ENCODE measurements at places on chromosomes 6 and 20.

DNA sequence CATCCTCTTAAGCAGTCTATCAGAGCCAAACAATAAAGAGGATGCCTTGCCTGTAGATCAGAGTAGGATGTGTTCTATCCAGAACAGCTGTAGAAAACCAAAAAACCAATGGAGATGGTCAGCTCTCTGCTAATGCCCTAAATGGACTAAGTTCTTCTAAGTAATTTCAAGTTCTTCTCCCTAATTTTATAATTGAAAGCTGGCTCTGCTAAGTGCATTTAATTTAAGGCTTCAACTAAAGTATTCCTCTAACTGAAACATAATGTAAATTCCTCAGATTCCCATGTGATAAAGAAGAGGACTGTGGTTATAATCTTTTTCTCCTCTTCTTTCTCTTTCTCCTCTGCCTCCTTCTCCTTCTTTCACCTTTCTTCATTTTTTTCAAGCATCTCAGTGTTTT, 709.5 kb downstream of the KIF16B start:
- DNase-seq = no peak

GRCh38 chr6:105226598-105227294, 46.9 kb upstream of the POPDC3 start:
- DNase-seq = no peak

DNA sequence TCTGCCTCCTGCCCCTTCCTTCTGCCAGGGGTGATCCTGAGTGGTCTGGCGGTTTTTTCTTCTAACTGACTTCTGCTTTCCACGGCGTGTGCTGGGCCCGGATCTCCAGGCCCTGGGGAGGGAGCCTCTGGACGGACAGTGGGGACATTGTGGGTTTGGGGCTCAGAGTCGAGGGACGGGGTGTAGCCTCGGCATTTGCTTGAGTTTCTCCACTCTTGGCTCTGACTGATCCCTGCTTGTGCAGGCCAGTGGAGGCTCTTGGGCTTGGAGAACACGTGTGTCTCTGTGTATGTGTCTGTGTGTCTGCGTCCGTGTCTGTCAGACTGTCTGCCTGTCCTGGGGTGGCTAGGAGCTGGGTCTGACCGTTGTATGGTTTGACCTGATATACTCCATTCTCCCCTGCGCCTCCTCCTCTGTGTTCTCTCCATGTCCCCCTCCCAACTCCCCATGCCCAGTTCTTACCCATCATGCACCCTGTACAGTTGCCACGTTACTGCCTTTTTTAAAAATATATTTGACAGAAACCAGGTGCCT, 10.2 kb downstream of the SLC29A1 start:
- no peak for DNase-seq

DNA sequence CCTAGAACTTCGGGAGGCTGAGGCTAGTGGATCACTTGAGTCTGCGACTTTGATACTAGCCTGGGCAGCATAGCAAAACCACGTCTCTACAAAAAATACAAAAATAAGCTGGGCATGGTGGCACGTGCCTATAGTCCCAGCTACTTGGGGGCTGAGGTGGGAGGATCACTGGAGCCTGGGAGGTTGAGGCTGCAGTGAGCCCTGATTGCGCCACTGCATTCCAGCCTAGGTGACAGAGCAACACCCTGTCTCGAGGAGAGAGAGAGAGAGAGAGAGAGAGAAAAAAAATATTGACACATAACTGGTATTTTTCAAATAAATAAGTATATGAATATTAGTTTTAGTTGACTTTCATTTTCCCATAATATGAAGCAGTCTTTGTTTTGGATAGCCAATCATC, 222.2 kb downstream of the BTBD9 start:
- DNase-seq = no peak

GRCh38 chr20:56417911-56418310, 5.9 kb downstream of the CASS4 start:
- no peak for DNase-seq

GRCh38 chr6:38262026-38262425, 377.7 kb downstream of the BTBD9 start:
- DNase-seq = no peak

DNA sequence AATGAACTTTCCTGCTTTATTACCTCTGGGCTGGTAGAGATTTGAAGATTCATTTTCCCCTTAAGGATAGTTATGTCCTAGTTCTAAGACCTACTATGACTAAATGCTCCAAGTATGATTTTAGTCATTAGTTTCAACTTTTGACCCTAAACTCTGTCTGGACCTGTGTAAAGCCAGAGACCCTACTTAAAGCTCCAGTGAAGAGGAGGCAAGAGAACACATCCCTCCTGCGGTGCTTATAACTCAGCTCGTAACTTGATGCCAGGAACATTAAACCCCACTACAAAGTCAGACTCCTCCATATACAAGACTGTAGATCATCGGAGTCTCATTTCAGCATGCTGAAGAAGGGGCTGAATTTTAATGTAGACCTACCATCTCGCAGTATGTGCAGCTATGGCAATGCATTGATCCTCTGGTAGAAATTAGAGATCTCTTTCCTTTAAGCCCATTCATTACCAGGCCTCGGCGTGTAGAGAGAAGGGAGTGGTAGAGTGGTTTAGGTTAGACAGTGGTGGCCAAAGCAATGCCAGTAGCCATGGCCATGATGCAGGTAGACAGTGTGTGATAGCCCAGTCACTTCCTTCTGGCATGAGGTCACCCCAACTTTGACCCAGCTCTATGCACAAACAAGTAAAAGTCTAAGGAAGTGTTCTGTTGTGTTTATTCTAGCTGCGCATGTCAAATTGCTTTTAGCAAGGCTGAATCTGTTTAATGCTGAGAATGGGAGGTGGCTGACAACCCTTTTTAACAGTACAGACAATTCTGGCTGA, 34.8 kb upstream of the MYB start:
- DNase-seq = no peak

DNA sequence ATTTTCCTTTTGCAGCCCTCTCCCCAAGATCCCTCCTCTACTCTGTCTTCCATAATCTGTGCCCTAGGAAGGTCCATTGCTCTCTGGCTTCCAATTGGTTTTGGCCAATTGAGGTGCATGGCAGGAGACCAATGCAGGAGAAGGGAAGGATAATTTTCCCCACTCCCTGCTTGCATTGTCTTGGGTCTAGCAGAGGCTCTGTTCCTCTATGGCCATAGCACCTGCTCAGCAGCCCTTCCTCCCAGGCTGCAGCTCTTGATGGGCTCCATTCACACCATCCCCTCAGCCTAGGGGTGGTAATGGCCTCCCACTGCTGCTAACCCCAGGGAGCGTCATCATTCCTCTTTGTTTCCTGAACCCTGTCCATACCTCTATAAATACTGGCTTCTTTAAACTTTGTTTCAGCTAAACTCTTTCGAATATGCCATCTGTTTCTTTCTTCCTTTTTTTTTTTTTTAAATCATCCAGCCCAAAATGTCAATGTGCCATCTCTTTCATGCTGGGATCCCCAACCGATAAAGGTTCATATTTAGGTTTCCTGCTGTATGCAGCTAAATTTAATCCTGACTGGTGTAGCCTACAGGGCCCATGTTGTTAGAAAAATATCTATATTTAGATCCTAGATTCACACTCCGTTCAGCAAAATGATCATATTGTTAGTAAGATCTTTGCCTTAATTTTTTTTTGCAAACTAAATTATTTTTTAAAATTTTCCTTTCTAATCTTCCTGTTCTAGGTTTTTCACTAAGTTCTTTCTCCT, 63.8 kb downstream of the HECA start:
- no peak for DNase-seq

- no peak for DNase-seq
These were observed 61.7 kb upstream of the SGK1 start for GRCh38 chr6:134379599-134379998.

DNA sequence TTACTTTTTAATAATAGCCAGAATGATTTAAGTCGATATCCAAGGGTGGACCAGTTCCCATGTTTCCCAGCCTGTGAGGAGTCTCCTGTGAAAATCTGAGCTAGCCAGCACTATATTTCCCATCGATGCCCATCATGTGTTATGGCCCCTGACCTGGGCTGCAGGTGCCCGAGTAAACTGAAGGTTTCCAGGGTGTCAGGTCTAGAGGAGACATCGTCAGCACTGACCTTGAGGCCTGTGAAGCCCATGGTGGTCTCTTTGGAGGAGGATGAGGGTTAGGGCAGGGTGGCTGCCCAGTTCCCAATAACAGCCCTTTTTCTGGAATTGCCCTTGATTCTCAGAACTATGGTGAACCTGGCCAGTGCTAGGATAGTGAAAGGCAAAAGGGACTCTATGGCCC, 63.0 kb upstream of the TOP1 start:
- DNase-seq = no peak

DNA sequence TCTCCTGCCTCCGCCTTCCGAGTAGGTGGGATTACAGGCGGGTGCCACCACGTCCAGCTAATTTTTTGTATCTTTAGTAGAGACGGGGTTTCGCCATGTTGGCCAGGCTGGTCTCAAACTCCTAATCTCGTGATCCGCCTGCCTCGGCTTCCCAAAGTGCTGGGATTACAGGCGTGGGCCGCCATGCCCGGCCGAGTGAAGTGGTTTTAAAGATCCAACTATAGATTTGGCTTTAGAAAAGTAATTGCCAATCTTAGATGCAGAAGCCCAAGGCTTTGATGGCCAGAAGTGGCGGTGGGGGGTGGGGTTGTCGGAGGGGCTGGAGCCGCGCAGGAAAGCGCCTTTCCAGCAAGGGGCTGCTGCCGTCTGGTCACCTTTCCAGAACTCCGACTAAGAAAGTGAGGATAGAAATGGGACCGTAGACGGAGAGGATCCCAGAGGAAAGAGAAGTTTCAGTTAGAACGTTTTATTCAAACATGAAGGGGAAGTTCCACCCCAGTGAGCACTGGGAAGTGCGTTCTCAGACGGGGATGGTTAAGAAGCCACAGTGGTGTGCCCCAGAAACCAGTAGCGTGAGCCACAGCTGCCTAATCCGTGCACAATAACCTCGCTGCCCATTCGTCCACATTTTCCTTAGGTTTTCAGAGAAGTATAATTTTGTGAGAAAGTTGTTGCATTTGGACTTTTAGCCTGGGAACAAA, 69.7 kb downstream of the DLL1 start:
- DNase-seq = no peak

GRCh38 chr6:107819217-107819616, 4.9 kb downstream of the SCML4 start:
- DNase-seq = no peak

GRCh38 chr6:45541934-45542333, 164.2 kb upstream of the SUPT3H start:
- no peak for DNase-seq

DNA sequence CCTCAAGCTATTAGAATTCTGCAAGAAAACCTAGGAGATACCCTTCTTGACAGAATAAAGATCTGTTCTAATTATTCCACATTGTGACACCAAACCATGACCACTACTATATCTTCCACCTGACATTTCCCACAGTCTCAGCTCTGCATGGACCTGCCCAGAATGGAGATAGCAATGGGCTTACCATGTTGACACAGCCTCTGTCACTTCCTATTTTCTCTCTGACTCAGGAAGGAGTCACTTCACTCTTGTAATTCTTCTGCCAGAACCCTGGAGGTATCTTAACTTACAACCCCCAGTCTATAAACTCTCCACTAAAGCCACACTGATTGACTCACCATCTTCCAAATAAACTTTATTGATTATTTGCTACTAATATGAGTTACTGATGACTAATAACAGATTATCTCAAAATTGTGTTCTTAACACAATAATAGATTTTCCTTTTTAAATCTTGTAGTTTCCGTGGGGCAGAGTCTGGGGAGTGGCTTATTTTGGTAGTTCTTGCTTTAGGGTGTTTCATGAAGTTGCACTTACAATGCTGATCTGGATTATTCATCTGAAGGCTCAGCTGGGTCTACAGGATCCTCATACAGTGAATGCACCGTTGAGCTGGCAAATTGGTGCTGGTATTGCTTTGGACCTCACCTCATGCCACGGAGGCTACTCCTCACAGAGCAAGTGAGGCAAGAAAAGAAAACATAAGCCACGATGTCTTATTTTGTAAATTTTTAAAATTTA, 869.9 kb downstream of the KIF16B start:
- no peak for DNase-seq

- DNase-seq = no peak
These were observed 39.4 kb upstream of the RGS17 start for GRCh38 chr6:153170511-153170910.

DNA sequence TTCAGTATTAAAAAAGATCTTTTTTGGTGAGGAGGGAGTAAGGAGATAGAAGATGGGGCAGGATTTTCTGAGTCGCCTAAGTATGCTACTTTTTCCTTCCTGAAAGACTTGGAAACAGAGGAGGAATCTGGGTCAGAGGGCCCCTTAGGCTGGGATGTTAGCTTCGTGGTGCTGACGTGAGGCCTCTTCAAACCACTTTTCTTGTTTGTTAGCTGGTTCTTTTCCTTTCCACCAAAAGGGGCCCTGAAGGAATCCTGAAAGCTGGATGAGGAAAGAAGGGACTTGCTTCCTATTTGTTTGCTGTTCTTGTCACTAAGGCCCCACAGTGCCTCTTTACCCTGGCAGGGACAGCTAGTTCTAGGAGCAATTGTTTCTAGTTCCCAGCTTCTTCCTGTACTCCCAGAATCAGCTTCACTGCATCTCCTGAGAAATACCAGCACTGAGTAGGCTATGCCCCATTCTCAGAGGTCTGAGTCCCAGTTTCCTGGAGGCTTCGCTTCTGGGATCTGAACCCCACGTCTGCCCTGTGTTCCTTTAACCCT, 2.2 kb upstream of the IL20RA start:
- DNase-seq = no peak

DNA sequence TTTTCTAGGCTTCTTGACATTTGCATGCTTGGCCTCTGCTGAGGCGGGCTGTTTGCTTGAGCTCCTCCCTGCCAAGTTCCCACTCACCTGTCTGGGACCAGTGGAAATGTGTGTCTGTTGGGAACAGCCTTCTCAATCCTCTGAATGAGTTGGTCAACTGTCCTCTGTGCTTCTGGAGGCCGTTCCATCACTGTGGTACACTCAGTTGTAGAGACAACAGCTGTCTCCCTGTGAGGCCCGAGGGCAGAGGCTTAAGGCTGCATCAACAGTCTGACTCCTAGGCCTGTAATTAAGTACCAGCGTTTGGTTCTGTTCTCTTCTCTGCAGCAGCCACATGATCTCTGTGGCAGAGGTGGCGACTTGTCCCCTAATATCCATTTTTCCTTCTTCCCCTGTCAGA, 110.9 kb downstream of the CDC5L start:
- no peak for DNase-seq
